ENCODE measurements at places on chromosomes 16 and 17.
A peak's percentile ranks its signal among the peaks of the same experiment; 100 is the strongest.

DNA sequence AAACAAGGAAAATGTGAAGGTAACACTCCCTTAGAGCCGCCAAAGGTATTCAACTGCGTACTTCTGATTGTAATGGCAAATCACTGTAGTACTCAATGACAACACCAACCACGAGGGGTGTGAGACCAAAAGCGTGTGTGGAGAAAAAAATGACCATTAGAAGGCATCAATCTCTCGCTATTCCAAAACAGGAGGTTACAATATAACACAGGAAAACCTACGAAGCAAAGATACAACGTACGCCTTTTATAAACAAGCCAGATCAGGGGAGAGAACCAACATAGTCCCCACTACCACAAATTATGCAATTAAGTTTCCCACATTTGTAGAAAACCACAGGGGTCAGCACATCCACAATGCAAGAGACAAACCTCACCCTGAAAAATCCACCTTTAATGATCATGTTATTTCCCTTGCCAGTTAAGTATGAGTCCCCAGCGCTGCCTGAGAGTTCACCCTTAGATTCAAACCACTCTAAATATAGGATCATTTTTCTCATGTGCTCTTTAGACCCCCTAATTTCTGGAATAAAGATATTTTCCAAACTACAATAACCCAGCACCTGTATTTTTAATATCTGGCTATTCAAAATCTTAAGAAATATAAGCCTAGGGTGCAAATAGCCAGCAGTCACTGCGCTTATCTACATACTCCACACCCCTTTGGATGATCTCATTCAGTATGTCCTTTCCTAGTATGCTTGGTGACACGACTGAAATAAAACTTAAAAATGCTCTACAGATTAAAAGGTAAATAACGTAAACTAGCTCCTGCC, 12.4 kb downstream of the TEX14 start:
- no peak for DNase-seq

DNA sequence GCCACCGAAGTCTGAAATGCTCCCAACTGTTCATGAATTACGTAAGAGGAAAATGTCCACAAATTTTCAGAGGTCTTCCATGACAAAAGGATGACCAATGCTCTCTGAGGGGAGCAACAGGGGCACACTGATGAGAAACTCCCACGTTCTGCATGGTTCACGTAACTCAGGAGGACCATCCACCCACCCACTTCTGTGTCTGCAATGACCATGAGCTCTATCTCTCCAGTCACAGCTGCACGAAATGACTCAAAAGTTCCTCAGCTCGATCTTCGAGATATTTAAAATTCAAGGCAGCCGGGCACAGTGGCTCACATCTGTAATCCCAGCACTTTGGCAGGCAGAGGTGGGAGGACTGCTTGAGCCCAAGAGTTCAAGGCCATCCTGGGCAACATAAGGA, 15.8 kb downstream of the WDR45B start:
- no peak for DNase-seq

DNA sequence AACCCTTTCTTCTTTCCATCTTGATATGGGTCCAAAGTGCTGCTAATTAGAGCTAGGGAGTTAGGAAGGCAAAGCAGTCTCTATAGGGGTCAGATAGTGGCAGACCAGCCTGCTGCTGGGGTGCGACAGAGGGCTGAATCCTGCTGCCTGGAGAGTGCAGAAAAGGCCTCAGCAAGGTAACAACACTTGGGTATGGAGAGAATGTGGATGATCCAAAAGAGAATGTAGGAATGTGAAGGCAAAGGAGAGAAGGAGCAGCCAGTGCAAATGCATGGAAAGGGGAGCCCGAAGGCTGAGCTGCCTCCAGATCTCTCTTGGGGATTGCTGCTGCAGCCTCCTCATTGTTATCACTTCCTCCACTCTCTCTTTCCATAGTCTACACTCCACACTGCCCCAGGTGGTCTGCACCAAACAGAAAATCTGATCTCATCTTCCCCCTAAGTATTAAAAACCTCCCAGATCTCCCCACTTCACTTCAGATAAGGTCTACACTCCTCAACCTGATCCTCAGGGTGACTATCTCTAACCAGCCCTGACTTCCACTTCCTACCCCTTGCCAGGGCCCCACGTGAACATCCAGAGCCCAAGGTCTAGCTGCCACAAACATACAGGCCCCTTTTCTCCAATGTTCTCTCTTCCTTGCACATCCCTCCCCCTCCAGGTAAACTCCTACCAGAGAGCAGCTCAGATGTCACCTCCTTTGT, 28.8 kb downstream of the TOM1L2 start:
- no peak for DNase-seq

GRCh38 chr16:11913425-11914079, 2.2 kb downstream of the GSPT1 start:
- peak; percentile 75 for DNase-seq

- DNase-seq, result no peak
These were observed 80.7 kb downstream of the HS3ST3A1 start for GRCh38 chr17:13520899-13521572.

GRCh38 chr16:49349446-49350168, 24.0 kb upstream of the C16orf78 start:
- DNase-seq, result no peak

DNA sequence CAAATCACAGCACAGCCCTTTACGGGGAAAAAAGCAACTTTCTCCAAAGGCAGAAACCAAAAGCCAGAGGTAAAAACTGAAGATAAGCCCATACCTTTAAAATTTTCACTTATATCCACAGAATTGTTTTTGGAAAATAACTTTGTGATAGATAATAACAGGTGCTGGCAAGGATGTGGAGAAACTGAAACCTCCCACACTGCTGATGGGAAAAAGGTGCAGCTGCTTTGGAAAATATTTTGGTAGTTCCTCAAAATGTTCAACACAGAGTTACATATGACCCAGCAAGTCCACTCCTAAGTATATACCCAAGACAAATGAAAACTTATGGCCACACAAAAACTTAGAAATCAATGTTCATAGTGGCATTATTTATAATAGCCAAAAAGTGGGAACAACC, 12.2 kb downstream of the EFTUD2 start:
- DNase-seq, result no peak

All from naive thymus-derived CD8-positive, alpha-beta T cell (primary cell).